ENCODE measurements at places on chromosomes 12 and 14.

- no peak for DNase-seq
Observed at GRCh38 chr14:52244328-52244727, 23.2 kb upstream of the PTGDR start.

DNA sequence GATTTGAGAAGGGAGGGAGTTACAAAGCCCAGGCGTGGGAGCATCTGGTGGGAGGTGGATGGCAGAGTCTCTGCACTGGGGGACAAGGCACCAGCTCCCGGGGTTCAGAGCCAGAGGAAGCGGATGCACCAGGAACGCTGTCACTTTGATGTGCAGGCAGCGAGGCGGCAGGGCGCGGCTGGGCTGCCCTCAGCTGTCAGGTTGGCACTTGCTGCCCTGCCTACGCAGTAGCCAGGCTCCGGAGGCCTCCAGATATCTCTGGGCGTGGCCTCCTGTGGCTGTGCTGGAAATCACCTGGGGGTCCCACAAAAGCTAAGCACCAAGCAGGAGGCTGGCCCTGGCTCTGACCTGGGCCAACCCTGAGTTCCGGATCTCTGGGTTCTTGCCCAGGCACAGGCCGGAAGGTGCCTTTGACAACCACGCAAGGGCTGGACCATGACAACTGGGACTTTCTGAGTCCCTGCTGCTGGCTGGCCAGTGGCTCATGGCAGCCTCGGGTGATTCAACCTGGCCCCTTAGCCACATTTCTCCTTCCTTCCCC is 62.1 kb upstream of the MAP1LC3B2 start:
- no peak for DNase-seq

DNA sequence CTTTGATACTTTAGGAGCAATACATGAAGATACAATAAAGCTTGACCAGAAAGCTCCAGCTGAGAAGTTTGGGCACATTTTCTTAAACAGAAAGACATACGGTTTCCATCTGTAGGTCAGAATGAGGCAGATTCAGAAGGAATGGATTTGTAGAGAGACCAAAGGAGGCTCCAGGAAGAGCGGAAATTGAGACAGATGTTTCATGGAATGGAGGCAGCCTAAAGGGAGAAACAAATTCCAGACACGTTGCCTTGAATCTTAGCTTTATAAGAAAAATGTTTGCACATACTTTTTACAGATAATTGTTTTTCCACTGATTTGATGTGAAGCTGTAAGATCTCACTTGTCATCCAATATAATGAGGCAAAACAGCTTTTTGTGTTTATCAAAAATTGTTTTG is 24.8 kb downstream of the EPYC start:
- DNase-seq, result no peak

- no peak for DNase-seq
Observed at GRCh38 chr14:22689199-22689598, 45.0 kb upstream of the OR6J1 start.

- DNase-seq, result peak; percentile 40
Observed at GRCh38 chr14:44962334-44963043, 499 bp downstream of the TOGARAM1 start.

DNA sequence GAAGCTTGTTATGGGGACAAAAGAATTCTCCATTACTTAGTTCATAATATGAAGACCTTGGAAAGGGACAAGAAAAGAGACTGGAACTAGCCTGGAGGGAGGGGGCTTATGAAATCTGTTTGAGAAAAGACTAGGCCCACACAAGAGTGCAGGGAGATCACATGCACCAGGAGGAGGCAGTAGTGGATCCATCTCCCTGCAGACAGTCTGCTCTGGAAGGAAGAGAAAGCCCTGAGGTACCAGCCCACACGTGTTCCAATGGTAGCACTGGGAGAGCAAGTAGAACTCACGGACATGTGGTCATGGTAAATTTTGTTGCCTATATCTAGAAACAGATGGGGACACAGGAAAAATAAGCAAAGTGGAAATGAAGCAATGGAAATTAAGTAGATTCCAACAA is 445.4 kb downstream of the SOX5 start:
- DNase-seq, result no peak

Measured in activated naive CD4-positive, alpha-beta T cell (primary cell).